HFFc6 (cell line): ENCODE measurements at places on chromosomes 11 and 22. TPM values are rescaled to one million over a fixed set of nuclear protein-coding genes. Genes with fewer than 3 reads are reported as not detected.

GRCh38 chr22:49962012-49962750, 1.6 kb downstream of the PIM3 start:
- peaks cover 5% of the 10 kb centered on the region; the same call in 1 of the 2 replicates for H3K36me3 ChIP-seq
- H3K4me3 ChIP-seq, result peak overlapping the region; percentile 89
- peak overlapping the region; percentile 88 for H3K27ac ChIP-seq

DNA sequence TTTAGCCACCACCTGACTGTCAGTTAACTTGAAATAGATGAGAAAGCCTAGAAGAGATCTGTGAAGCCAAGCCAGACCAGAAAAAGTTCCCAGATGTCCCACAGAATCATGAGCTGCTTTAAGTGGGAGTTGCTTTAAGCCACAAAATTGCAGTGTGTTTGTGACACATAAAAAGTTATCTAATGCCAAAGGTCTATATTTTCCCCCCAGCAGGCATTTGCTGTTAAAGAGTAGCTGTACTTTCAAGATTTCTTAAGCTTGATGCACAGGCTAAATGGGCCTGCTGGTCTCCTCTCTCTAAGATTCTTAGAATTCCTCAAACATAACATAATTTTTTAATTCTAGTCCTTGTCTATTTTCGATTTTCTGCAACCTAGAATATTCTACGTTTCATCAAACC, 825.7 kb downstream of the FAM181B start:
- H3K36me3 ChIP-seq, result 0 out of 2 replicates have a peak, but pooled peaks cover 4% of the 10 kb centered on the region
- no peaks in the 10 kb centered on the region for H3K27me3 ChIP-seq
- DNase-seq, result no peak
- no peaks in the 10 kb centered on the region for H3K4me1 ChIP-seq

DNA sequence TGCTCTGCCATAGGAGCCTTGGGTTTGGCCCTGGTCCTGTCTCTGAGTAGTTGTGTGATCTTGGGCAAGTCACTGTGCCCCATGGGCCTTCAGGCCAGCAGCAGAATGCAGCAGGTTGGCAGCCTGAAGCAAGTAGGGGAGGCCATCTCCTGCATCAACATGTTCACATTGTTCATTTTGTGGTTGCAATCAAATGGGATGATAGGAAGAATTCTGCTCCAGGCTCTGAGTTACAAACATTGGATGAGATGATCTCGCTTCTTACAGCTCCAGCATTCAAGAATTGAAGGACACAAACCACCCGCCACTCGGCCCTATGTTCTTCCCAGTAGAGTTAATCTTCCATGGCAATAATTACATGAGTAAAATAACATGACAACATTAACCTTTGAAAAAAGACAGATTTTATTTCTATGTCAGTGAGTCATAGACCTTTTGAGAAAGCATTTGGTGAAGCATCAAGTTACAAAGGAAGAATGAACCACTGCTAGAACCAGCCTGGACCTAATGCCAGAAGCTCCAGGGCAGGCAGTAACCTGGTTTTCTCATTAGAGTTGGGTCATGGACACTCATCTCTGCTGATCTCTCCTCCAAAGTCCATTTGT, 308.3 kb upstream of the NCAM1 start:
- peaks cover 3% of the 10 kb centered on the region for H3K27me3 ChIP-seq
- no peak overlapping the region for H3K4me3 ChIP-seq
- no peaks in the 10 kb centered on the region for H3K36me3 ChIP-seq
- H3K27ac ChIP-seq, result no peak overlapping the region; the same call in 1 of the 2 replicates
- H3K4me1 ChIP-seq, result peaks cover 16% of the 10 kb centered on the region; the same call in 1 of the 2 replicates
- DNase-seq, result peak; percentile 20

GRCh38 chr22:28773461-28773867, 969 bp downstream of the CCDC117 start:
- peaks cover 2% of the 10 kb centered on the region for H3K27me3 ChIP-seq
- H3K36me3 ChIP-seq, result peaks cover 16% of the 10 kb centered on the region
- H3K4me1 ChIP-seq, result peaks cover 18% of the 10 kb centered on the region

DNA sequence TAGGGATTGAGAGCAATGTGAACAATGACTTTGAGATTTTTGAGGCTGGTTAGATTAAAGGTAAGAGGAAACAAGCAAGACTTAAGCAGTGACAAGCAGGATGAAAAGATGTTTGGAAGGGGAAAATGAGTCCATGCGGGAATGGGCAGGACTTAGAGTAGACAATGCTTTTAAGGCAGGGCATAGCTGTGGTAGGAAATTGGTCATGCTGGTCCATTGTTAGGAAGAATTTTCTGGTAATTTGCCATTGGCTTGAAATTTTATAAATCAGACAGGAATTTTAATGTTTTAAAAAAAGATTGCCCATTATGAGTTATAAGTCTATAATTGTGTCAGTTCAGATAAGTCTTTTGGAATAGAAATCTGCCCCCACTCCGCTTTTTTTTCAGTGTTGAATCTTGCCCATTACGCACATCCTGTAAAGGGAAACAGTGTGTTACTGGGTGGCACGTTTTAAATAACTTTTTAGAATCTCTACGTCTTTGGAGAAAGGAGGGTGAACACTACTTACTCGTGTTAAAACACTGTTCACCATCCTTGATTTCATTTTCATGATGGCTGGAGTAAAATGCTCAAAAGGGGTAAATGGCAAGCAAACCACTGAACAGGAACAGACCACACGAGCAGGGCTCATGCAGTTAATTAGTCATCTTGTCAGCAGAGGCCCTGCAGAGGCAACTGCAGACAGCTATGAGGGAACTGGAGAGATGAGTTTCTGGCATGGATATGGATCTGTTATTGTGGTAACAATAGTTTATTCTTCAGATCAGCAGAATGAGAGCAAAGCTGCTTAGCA, 25.0 kb downstream of the SWAP70 start:
- peaks cover 17% of the 10 kb centered on the region for H3K4me1 ChIP-seq
- H3K27ac ChIP-seq, result no peak overlapping the region
- H3K36me3 ChIP-seq, result 0 out of 2 replicates have a peak, but pooled peaks cover 3% of the 10 kb centered on the region
- DNase-seq, result peak; percentile 76
- no peaks in the 10 kb centered on the region for H3K27me3 ChIP-seq

DNA sequence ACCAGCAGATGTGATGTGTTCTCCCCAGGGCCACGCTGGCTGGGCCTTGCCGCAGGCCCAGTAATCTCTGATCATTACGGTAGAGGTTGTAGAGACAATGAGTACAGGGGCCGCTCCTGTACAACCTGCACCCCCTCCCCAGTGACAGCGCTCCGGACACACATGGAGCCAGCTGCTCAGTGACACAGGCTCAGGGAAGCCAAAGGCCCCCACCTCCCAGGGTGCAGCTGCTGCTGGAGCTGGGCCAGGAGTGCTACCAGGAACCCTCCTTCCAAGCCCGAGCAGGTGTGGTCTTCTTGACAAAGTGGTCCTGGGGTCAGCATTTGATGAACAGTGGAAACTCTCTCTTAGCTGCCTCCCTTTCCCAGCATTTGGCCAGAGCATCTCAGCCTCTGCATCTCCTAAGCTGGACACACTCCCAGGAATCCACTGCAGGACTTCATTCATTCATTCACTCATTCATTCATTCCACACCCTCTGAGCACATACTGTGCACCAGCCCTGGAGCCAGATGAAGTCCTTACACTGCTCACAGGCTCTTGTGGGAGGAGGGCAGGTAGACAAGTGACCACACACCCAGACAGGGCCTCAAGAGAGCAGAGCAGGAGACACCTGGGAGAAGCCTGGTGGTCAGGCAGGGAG, 49.6 kb upstream of the MPEG1 start:
- no peak overlapping the region for H3K4me3 ChIP-seq
- no peak for DNase-seq
- no peaks in the 10 kb centered on the region for H3K4me1 ChIP-seq
- H3K27ac ChIP-seq, result no peak overlapping the region
- H3K27me3 ChIP-seq, result peaks cover 6% of the 10 kb centered on the region

DNA sequence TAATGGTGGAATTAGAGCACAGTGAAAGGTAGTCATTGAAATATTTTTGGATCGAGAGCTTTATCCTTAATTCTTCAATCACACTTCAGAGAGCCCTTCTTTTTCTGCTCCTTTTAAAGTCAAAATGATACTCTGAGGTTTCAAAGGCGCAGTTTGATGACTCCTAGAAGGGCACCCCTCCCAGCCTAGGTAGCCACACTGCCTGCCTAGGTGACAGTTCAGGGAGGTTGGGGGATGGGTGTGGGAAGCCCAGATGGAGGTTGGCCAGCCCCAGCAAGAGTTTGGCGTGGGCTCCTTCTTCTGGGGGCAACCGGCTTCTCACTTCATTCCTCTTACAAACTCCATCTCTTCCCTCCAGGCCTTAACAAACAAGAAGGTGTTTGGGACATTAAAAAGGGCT, 28.6 kb upstream of the PHF21A start:
- H3K27me3 ChIP-seq, result peaks cover 27% of the 10 kb centered on the region
- DNase-seq, result no peak
- no peaks in the 10 kb centered on the region for H3K36me3 ChIP-seq
- H3K4me1 ChIP-seq, result no peaks in the 10 kb centered on the region; the same call in 1 of the 2 replicates
- H3K4me3 ChIP-seq, result no peak overlapping the region
- no peak overlapping the region for H3K27ac ChIP-seq

GRCh38 chr11:84914511-84914910, 712.6 kb downstream of the DLG2 start:
- H3K36me3 ChIP-seq, result no peaks in the 10 kb centered on the region
- H3K4me3 ChIP-seq, result no peak overlapping the region
- no peak overlapping the region for H3K27ac ChIP-seq
- DNase-seq, result no peak

DNA sequence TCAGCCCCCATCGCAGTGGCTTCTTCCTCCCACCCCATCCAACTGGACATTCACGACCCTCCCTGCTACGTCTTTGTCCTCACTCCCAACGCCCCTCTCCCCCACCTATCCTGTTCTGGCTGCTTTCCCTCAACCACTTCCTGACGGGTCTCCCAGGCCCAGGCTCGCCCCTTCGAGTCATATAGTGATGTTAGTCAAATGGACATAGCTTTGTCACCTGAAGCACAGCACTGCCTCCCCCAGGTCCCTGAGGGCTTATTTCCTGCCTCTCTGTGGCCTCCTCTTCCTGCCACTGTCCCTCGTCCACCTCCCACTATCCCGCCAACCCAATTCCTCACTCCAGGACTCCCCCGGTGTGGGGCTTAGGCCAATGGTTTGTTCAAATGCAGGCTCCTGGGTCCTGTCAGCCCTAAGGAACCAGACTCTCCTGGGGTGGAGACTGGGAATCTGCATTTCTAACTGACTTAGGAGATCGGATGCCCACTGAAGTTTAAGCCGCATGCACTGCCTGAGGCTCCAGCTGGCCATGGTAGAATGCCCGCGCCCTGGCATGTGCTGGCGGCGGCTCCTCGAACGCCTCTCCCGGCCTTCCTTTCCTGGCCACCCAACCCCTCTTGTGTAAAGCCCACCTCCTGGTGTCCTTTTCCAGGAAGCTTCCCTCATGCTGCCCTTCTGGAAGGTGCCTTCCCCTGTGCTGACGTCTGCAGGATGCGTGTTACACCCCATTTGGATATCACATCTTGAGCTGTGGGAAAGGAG, 18.3 kb downstream of the SUN2 start:
- no peak for DNase-seq
- H3K36me3 ChIP-seq, result peaks cover 28% of the 10 kb centered on the region
- H3K4me1 ChIP-seq, result peaks cover 9% of the 10 kb centered on the region; the same call in 1 of the 2 replicates
- no peak overlapping the region for H3K4me3 ChIP-seq
- peaks cover 3% of the 10 kb centered on the region for H3K27me3 ChIP-seq
- peak overlapping the region; percentile 30 for H3K27ac ChIP-seq

- H3K4me1 ChIP-seq, result no peaks in the 10 kb centered on the region
- H3K27me3 ChIP-seq, result peaks cover 4% of the 10 kb centered on the region; the same call in 1 of the 2 replicates
- peaks cover 11% of the 10 kb centered on the region for H3K36me3 ChIP-seq
Observed at GRCh38 chr11:36065436-36065835, 121.6 kb downstream of the LDLRAD3 start.

DNA sequence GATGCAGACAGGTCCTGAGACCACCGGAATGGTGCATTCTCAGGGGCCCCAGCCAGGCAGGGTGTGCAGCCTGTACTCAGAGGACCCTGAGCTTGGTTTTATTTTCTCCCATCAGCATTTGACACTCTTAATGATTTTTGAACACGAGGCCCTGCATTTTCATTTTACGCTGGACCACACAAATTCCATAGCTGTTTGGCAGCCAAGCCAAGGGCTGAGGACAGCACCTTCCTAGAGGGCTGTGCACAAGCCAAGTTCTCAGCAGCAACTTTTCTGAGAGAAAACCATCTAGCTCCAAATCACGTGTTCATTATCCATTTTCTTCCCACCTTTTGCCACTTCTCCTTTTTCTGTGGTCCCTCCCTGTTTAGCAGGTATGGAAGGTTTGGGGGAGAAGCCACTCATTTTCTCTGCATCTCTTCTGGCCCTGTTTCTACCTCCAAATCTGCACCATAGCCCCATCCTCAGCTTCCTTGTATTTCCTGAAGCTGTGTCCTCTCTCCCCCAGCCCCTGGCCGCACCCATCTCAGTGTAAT, 60.4 kb downstream of the TRAF6 start:
- no peak overlapping the region for H3K27ac ChIP-seq
- no peak overlapping the region for H3K4me3 ChIP-seq
- H3K36me3 ChIP-seq, result peaks cover 65% of the 10 kb centered on the region
- H3K4me1 ChIP-seq, result peaks cover 67% of the 10 kb centered on the region

DNA sequence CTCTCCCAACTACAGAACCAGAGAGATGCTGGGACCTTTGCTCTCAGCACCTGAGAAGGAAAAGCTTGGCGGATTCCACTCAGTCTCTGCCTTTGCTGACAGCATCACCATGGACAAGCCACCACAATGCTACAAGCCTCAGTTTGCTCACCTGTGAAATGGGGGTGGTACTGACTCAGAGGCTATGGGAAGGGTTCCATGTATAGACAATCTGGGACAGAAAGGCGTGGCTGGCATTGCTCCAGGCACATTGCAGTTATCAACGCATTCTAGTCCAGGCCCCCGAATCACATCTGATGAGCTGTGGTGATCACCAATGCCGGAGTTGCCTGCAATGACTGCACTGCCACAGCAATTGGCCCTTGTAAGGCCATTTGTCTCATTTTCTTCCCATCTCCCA, 72.6 kb downstream of the ISX start:
- H3K27ac ChIP-seq, result no peak overlapping the region
- DNase-seq, result no peak
- H3K36me3 ChIP-seq, result no peaks in the 10 kb centered on the region
- no peaks in the 10 kb centered on the region for H3K4me1 ChIP-seq

- H3K4me3 ChIP-seq, result no peak overlapping the region
- peaks cover 33% of the 10 kb centered on the region for H3K36me3 ChIP-seq
- DNase-seq, result no peak
- no peaks in the 10 kb centered on the region for H3K27me3 ChIP-seq
Observed at GRCh38 chr11:108743851-108744250, 79.0 kb downstream of the DDX10 start.

DNA sequence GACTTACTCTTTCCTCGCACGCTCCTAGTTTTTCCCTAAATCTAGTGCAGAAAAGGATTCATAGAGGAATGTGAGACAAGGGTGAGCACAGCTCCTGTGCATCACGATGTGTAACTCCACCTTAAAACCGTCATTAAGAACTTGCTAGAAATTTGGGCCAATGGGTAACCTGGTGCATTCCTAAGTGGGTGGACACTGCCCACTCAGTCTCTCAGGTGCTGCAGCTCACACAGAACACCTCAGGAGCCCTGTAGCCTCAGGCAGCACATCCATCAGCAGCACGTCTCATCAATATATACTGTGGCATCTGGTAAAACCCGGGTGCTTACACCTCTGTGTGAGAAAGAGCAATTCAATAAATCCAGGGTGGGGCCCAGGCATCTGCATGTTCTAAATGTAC, 12.4 kb downstream of the POU2AF3 start:
- H3K4me1 ChIP-seq, result no peaks in the 10 kb centered on the region
- no peaks in the 10 kb centered on the region for H3K36me3 ChIP-seq
- H3K4me3 ChIP-seq, result no peak overlapping the region
- H3K27ac ChIP-seq, result no peak overlapping the region

Gene OR51G2
- total RNA-seq, result not detected in 3 replicates

Gene SYT13
- total RNA-seq, result not detected in 2 replicates

Gene CYP2D6
- total RNA-seq, result 0.11 to 0.19 TPM (median 0.11 TPM) in 3 replicates

Gene APIP
- 28.1 and 29.2 TPM in 2 replicates for total RNA-seq

Gene FREY1
- total RNA-seq, result 0.37 to 0.73 TPM (median 0.40 TPM) in 3 replicates

Gene PHOX2A
- total RNA-seq, result not detected in 3 replicates

Gene SLC5A1
- total RNA-seq, result not detected in 3 replicates

Gene NXPE2
- not detected in 2 replicates for total RNA-seq

Gene TTC28
- total RNA-seq, result 15.4 to 22.5 TPM (median 16.8 TPM) in 3 replicates

Gene REXO2
- total RNA-seq, result 256 to 272 TPM (median 260 TPM) in 3 replicates

Gene OR2AG2
- total RNA-seq, result 0.07 TPM in 2 of 3 replicates, not detected in the other

Gene TAF6L
- total RNA-seq, result 10.5 to 12.0 TPM (median 11.5 TPM) in 3 replicates

Gene GDPD4
- not detected in 2 replicates for total RNA-seq
